Natural killer cell (primary cell): ENCODE measurements at places on chromosomes 3 and 15.

DNA sequence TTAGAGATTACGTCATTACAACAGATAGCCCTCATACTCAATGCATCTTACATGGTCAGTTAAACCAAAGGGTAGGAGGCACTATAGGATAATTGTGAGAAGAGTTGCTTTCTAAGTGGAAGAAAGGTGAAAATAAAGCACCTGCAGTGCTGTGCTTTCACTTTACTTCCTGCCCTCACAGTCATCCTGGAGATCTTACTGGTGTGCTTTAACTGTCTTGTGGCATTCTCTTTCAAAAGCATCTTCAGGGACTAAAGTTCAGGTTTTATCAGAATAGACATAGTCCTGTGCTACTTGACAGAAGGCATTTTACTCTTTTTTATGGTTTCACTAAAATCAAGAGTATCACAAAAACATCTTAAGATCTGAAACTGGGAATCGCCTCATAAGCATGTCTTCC lies 286.6 kb downstream of the ZBTB20 start:
- DNase-seq, result peak; percentile 4

- no peak for DNase-seq
Observed at GRCh38 chr3:63972196-63972595, 51.1 kb downstream of the PSMD6 start.

DNA sequence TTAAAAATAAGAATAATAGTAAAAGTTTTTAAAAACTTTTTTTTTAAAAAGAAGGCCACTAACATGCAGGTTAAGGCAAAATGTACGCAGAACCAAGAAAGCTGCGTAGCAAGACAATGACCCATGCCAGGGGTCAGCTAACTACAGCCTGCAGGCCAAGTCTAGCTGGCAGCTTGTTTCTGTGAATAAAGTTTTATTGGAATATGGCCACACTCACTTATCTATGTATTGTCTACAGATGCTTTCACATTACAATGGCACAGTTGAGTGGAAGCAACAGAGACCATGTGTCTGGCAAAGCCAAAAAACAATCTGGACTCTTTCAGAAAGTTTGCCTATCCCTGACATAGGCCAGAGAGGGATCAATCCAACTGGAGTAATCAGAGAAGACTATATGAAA lies 46.7 kb downstream of the WWTR1 start:
- no peak for DNase-seq

GRCh38 chr3:65642883-65643282 lies 395.8 kb downstream of the MAGI1 start:
- DNase-seq, result no peak

GRCh38 chr3:5032844-5033243 lies 53.6 kb downstream of the BHLHE40 start:
- no peak for DNase-seq

GRCh38 chr3:98329392-98330124 lies 24.1 kb upstream of the OR5K4 start:
- DNase-seq, result peak; percentile 71

DNA sequence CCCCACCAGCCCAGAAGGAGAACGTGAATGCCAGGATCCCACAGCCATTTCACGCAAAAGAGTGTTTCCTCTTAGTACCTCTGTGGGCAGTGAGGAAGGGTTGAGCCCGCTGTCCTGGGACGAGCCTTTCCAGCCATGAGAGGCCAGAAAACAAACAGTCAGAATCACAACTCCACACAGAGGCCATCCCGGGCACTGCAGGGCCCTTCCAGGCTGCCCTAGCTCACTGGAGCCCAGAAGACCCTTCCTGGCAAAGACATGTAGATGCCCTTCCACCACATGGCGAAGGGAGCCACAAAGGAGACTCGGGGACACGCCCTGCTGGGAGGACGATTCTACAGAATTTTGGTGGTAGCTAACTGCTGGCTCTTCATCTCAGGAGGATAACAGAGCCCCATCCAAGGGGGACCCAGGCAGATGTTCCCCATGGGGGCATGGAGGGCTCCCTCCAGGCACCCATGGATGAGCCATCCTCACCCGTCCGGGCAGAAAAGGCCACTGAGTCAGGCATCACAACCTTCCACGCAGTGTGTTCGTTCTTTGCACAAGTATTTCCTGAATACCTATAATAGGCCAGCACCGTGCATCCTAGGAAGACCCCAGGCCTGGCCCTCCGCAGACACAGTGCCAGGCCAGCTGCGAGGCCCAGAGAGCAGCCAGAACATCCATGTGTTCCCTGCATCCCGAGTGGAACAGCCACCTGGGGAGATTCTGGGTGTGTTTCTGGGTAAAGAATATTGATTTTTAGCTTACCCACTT lies 47.2 kb downstream of the SLC12A8 start:
- DNase-seq, result no peak

DNA sequence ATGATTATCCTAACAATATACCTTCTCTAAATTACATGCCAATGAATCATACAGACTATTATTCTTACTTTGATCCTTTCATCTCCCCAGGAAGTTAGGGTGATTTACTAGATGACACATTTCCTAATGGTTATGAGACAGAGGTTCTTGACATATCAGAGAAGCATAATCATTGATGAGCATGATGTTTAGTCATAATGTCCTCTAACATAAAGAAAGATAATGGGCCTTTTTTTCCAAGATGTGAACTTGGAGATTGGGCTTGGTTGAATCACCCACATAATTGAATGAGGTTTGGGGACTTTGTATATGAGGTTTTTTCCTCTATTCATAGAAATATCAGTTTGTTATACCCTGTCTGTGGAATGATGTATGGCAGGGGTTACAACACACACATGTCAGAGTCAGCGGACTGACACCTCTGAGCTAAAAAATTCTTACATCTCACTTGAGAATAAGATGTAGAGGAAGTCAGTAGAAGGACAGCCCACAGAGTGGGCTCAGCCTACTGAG lies 69.7 kb upstream of the DCBLD2 start:
- no peak for DNase-seq

GRCh38 chr3:100769693-100770092 lies 60.4 kb downstream of the TFG start:
- DNase-seq, result no peak

- no peak for DNase-seq
Observed at GRCh38 chr3:126275620-126275904, 81.6 kb downstream of the KLF15 start.

DNA sequence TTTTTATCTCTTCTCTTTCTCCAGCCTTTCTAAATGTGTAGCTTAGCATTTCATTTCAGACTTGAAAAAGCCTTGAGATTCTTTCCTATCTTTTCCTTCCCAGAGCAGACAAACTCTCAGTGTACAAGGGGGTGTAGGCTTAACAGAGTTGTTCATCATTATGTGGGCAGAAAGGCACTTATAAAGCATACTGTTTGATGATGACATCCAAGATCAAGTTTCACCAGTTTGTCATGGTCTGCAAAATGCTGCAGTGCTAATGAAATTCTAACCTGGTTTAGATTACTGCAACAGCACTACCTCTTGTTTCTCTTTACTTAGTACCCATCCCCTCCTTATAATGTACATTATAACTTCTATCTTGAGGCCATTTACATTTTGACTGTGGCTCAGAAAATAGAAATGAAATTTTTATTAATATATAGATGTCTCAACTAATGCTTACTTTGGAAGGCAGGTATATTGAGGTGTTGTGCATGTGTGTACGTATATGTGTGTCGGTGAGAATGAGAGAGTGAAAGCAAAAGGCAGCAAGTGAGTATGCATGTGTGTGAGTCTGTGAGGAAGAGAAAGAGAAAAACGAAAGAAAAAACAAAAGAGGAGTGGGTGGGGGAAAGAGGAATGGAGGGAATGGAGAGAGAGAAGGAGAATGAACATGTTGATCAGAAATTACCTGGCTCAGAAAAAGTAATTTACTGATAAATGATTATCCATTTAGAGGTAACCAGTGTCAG lies 1043.6 kb downstream of the TUSC7 start:
- no peak for DNase-seq

GRCh38 chr3:167811031-167811430 lies 75.5 kb downstream of the SERPINI1 start:
- DNase-seq, result no peak

DNA sequence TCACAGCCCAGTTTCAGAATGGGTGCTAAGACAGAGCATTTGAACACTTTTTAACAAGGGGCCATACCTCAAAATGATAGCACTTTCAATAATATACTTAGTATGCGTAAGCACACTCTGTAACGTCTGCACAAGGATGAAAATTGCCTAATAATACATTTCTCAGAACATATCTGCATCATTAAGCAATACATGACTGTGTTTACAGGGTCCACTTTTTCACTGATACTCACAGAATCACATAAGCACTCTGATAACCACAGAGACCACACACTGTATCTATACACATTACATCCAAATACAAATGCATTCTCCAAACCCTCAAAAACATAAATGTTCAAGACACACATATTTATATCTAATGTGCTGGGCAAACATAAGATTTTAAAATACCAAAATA lies 79.8 kb downstream of the NR1I2 start:
- DNase-seq, result no peak

GRCh38 chr3:128433837-128434165 lies 32.9 kb downstream of the DNAJB8 start:
- DNase-seq, result no peak

- peak; percentile 65 for DNase-seq
Observed at GRCh38 chr3:143847787-143848631, at the start of gene SLC9A9. TSS of gene SLC9A9 (minus strand) at chr3:143848468. CDS start at chr3:143848322, 146 bp downstream.

GRCh38 chr3:128786434-128787020 lies 60.5 kb downstream of the RAB7A start:
- no peak for DNase-seq

DNA sequence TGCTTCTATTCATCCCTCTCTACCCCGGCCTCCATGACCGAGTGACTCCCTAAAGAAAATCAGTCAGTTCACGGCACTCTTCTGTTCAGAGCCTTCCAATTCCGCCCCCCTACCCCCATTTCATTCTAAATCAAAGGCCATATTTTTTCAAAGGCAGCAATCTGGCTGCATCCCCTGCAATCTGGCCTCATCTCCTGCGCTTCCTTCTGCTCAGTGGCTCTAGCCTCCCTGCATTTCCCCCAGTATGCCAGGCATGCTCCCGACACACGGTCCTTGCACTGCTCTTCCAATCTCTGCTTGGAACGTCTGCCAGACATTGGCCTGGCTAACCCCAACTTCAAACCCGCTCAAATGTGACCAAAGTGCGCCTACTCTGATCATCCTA lies 67.7 kb downstream of the EXOG start:
- DNase-seq, result no peak

DNA sequence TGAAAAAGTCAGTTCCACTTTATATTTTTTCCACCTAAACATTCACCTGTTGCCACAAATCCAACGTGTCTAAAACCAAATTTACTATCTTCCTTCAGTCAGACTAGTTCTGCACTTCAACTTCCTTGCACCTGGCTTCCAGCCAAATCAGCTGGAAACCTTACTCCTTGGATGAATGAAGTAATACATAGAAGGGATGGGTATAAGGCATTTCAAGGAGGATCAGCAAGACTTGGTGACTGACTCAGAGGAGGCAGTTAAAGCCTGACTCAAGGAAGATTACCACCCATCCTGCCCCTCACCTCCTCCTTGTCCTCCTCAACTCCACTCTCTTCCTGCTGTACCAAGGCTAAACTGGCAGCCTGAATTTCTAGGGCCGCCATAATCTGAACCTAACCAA lies 37.1 kb downstream of the QTRT2 start:
- DNase-seq, result no peak
